ENCODE measurements at places on chromosomes 2 and 18.

DNA sequence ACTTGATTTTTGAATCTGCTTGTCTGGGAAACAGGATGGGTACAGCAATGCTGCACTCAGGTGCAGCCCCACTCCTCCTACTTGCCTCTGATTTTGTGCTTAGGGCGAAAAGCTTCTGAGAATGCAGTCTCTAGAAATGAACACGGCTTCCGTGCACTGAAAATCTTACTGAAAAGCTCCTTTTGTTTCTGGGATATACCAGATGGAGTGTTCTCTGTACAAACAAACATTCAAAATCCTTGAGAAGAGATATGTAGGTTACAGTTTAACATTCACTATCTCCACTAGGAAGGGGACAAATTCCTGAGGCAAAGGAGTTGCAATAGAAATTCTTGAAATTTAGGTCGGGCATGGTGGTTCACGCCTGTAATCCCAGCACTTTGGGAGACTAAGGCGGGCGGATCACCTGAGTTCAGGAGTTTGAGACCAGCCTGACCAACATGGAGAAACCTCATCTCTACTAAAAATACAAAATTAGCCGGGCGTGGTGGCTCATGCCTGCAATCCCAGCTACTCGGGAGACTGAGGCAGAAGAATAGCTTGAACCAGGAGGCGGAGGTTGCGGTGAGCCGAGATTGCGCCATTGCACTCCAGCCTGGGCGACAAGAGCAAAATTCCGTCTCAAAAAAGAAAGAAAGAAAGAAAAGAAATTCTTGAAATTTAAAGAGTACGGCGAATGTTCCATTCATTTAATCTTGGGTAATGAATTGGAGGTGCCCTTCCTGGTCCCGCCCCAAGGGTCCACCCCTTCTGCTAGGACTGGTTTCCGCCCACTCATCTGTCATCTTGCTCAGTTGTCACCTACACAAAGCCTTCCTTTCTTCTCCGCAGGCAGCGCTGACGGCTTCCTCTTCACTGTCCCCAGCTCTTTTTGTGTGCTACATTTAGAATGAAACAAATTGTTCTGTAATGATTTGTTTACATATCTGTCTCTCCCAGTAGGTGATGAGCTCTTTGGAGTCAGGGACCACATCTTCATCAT, 92.4 kb downstream of the SOCS6 start:
- DNase-seq = no peak

GRCh38 chr2:33529771-33530481, 53.5 kb downstream of the RASGRP3 start:
- DNase-seq = no peak

DNA sequence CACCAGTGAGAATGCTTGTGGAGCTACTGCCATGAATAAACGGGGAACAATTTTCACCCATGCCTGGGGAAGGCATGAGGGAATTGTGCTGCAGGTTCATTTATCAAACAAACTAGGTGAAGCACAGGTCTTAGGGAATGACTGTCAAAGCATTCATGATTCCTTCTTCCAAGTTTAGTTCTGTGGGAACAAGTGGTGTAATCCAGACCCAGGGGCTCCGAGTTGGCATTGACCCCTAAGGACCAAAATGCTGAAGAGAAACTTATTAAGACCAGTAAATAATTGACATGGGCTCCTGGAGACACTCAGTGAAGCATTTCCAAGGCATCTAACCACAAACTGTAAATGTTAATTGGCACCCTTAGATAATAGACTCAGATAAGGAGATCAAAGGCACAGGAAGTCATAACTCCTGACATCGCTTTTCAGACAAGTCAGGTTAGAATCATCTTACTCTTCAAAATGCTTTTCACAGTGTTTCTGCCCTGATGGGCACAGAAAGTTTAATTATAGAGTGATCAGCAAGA, 96.9 kb downstream of the SPP2 start:
- no peak for DNase-seq

DNA sequence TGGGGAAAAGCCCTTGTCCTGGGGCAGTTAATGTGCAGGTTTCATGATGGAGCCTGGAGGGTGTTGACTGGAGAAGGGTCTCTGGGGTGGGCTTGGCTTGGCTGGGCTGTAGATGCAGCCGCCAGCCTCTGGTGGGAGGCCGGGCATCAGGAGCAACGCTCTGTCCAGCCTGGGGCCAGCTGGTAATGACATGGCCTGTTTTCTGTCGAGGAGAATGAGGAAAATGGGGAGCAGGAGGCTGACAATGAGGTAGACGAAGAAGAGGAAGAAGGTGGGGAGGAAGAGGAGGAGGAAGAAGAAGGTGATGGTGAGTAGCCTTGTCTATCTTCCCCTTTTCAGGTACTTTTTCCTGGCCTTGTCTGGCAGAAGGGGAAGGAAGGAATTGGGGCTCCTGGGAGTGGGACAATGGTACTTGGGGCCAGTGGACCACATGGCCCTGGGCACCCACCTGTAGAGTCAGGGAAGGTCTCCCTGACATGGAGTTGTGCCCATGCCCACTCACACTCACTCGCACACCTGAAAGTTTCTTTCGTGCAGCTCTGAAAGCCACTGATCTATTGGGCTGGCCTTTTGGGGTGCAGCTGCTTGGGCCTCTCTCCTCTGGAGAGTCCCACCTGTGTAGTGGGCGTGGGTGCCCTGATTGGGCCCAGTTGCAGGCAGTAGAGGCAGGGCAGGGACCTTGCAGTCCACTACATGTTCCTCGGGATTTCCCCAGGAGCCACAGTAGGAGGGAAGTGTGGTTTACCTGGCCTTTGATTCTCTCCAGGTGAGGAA, 3.5 kb downstream of the PTMA start:
- no peak for DNase-seq

DNA sequence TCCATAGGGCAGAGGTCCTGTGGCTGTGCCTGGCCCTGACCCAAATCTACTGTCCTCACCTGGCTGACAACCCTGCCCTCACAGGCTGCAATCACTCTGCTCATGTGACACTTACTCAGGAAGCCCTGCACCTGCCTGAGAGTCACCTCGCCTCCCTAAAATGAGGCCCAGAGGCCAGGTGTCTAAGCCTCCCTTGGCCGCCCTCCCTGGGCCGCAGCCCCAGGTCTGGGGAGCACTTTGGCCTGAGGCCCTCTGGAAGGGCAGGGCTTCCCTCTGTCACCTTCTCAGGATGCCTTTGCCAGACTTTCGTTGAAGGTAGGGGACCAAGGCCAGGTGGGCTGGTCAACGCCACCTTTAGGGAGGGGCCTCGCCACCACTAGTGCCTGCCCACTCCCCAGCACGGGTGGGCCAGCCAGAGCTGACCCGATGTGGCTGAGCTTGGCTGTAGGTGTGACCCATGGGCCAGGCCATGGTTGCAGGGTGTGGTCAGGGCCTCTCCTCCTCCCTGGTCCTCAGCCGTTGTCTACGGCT, 6.1 kb upstream of the GPC1 start:
- DNase-seq = no peak
